ENCODE measurements at places on chromosomes 4 and X.

- H3K36me3 ChIP-seq = no peaks in the 10 kb centered on the region
- no peaks in the 10 kb centered on the region for H3K4me1 ChIP-seq
- H3K27me3 ChIP-seq = no peaks in the 10 kb centered on the region
- H3K27ac ChIP-seq = no peak overlapping the region
- no peak overlapping the region for H3K4me3 ChIP-seq
- DNase-seq = no peak
Observed at GRCh38 chr4:95869961-95870500, 30.1 kb downstream of the PDHA2 start.

- no peak overlapping the region for H3K4me3 ChIP-seq
- no peaks in the 10 kb centered on the region for H3K36me3 ChIP-seq
- H3K4me1 ChIP-seq = no peaks in the 10 kb centered on the region
- H3K27me3 ChIP-seq = no peaks in the 10 kb centered on the region
- no peak for DNase-seq
Observed at GRCh38 chr4:184857441-184858121, 31.8 kb upstream of the ACSL1 start.

DNA sequence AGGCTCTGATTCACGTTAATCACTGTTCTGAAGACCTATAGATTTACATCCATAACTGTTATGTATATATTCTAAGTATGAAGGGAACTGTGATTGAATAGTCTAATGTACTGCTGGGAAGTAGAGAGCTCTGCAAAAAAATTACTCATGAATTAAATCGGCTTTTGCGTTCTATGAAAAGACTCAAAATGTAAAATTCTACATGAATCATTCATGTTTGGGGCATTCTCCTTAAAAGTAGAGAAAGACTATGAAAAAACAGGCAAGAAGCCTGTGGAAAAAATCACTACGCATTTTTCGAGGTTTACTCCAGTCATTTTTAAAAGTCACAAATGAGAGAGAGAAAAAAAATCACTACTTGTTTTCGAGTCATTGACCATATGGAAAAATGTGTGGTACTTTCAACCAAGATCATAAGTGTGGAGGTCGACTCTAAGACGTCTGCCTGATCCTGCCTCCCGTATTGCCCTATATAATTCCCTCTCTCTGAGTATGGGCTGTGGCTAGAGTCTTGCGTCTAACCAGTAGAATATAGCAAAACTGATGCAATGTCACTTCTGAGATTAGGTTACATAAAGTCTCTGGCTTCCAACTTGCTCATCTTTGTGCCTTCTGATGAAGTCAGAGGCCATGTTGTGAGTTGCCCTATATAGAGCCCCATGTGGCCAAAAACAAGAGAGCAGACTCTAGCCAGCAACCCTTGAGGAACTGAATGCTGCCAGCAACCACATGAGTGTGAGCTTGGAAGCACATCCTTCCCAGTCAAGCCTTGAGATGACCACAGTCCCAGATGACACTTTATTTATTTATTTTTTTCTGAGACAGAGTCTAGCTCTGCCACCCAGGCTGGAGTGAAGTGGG, 32.1 kb upstream of the VEGFD start:
- no peak for DNase-seq
- no peaks in the 10 kb centered on the region for H3K36me3 ChIP-seq
- H3K27me3 ChIP-seq = no peaks in the 10 kb centered on the region
- no peak overlapping the region for H3K4me3 ChIP-seq
- no peaks in the 10 kb centered on the region for H3K4me1 ChIP-seq

- no peak for DNase-seq
- no peaks in the 10 kb centered on the region for H3K36me3 ChIP-seq
- H3K27ac ChIP-seq = no peak overlapping the region
- H3K27me3 ChIP-seq = no peaks in the 10 kb centered on the region
- H3K4me1 ChIP-seq = no peaks in the 10 kb centered on the region
Observed at GRCh38 chr4:54189140-54189539, 40.0 kb upstream of the PDGFRA start.

GRCh38 chrX:117538178-117539089, 578.2 kb downstream of the KLHL13 start:
- DNase-seq = peak; percentile 56
- no peaks in the 10 kb centered on the region for H3K27me3 ChIP-seq
- H3K27ac ChIP-seq = peak overlapping the region; percentile 73
- H3K36me3 ChIP-seq = no peaks in the 10 kb centered on the region
- peaks cover 11% of the 10 kb centered on the region for H3K4me1 ChIP-seq

- DNase-seq = no peak
- no peak overlapping the region for H3K27ac ChIP-seq
- H3K4me3 ChIP-seq = no peak overlapping the region
- H3K36me3 ChIP-seq = no peaks in the 10 kb centered on the region
- no peaks in the 10 kb centered on the region for H3K4me1 ChIP-seq
Observed at GRCh38 chr4:10929818-10930217, 245.2 kb upstream of the CLNK start.

DNA sequence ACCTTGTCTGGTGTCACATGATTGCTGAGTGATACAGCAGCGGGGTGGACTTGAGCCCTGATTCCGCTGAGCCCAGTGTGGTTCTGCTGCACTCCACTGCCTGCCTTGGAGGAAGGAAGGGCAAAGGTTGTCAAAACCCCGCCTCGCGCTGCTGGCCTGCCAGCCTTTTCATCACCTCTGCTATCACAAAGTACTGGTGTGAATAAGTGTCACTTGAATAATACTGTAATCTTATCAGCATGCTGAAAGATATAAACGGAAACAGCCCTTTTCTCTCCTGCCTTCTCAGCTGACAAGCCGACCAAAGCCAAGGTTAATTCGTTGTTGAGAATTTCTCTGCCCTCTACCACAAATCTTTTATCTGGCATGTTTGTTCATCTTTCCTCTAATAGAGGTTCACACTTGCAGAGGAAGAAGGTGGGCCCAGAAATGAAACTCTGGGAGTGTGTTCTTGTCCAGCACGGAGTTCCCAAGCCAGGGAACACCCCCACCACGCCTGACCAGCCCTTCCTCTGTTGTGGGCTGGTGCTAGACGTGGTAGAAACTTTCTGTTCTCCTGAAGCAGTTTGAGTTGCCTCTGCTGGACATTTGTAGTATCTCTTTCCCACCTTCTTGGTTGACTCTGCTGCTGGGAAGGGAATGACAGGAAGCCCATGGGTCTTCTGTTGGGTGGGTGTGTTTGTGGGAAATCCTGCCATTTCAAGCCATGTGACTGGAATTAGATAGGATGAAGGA, 21.5 kb downstream of the FHDC1 start:
- H3K27me3 ChIP-seq = no peaks in the 10 kb centered on the region
- peaks cover 19% of the 10 kb centered on the region for H3K4me1 ChIP-seq
- no peaks in the 10 kb centered on the region for H3K36me3 ChIP-seq
- DNase-seq = peak; percentile 53
- H3K27ac ChIP-seq = peak overlapping the region; percentile 29

- no peak for DNase-seq
- no peaks in the 10 kb centered on the region for H3K4me1 ChIP-seq
- no peak overlapping the region for H3K27ac ChIP-seq
- no peak overlapping the region for H3K4me3 ChIP-seq
Observed at GRCh38 chrX:121562616-121563015, 515.2 kb downstream of the GLUD2 start.

DNA sequence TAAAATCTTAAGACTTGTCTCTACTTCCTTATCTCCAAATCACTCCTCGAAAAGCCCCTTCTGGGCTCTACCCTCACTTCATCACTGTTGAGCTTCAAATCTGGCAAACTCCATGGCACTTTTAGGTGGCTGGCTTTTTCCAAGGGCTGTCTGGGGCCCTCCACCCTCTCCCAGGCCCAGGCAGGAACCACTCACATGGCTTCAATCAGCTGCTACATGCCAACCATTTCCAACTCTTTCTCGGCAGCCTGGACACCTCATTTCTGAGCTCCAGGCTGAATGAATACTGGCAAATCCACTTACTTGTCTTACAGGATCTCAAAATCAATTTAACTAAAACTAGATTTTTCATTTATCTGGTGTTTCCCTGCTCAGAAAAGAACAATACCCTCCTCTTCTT, 22.0 kb downstream of the USP46 start:
- no peaks in the 10 kb centered on the region for H3K36me3 ChIP-seq
- DNase-seq = no peak
- no peak overlapping the region for H3K4me3 ChIP-seq
- H3K27ac ChIP-seq = no peak overlapping the region
- peaks cover 5% of the 10 kb centered on the region for H3K4me1 ChIP-seq

DNA sequence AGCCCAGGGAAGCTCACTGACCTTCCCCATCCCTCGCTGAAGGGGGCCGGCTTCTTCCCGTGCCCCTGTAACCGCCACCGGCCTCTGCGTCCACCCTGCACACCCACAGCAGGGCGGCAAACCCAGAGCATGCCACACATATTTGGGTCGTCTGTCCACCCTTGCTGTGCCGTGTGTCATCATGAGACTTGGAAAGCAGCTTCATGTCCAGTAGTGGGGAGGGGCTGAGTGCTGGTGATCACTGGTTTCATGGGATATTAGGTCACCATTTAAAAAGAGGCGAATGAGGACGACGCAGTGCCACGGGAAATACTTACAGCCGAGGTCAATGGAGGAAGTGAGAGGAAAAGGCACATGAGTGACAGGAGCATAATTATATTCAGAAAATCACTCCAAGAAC, 74.8 kb downstream of the HTRA3 start:
- H3K36me3 ChIP-seq = no peaks in the 10 kb centered on the region
- no peaks in the 10 kb centered on the region for H3K27me3 ChIP-seq
- DNase-seq = no peak
- H3K27ac ChIP-seq = no peak overlapping the region

- no peaks in the 10 kb centered on the region for H3K27me3 ChIP-seq
- H3K4me3 ChIP-seq = no peak overlapping the region
- H3K4me1 ChIP-seq = no peaks in the 10 kb centered on the region
- DNase-seq = no peak
- H3K27ac ChIP-seq = no peak overlapping the region
- H3K36me3 ChIP-seq = no peaks in the 10 kb centered on the region
Observed at GRCh38 chrX:105694839-105695238, 127.5 kb upstream of the NRK start.

- DNase-seq = no peak
- no peak overlapping the region for H3K4me3 ChIP-seq
- no peak overlapping the region for H3K27ac ChIP-seq
Observed at GRCh38 chrX:23114241-23114640, 114.5 kb downstream of the DDX53 start.

DNA sequence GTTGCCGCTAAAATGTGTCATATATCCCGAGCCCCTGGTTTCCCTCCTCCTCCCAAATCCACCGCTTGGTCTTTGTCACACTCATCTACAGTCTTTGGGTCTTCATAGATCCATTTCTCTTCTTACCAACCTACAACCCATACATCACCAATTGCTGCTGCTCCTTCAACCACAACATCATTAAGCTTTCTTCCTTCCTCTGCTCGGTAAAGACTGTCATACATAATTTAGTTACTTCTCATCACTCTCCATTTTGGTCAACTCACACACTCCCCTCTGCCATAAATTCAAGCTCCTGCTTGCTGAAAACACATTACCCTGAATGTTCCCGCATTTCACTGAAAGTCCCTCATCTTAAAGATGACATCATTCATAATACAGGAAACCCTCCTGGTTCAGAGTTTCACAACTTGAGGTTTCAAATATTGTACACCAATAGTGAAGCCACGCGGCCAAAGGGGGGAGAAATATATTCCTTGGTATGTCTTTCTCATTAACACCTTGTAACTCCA, 1.7 kb upstream of the DCTD start:
- H3K27me3 ChIP-seq = no peaks in the 10 kb centered on the region
- H3K36me3 ChIP-seq = no peaks in the 10 kb centered on the region

DNA sequence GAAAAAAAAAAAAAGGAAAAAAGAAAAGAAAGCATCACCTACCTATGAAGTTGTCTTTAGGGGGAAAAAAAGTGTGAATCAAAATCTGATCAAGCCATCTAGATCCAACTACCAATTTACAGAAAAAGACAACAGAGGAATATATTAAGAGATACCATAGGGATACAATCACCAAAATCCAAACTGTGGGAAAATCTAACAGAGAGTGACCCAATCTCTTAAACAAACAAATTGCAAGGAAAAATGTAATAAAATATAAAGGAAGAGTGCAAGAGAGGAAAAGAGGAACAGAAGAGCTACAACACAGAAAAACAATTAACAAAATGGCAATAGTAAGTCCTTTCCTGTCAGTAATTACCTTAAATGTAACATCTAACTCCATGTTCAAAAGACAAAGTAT, 19.0 kb downstream of the THOC2 start:
- no peaks in the 10 kb centered on the region for H3K36me3 ChIP-seq
- H3K4me3 ChIP-seq = no peak overlapping the region
- H3K27me3 ChIP-seq = no peaks in the 10 kb centered on the region
- no peak overlapping the region for H3K27ac ChIP-seq
- H3K4me1 ChIP-seq = no peaks in the 10 kb centered on the region
- no peak for DNase-seq

DNA sequence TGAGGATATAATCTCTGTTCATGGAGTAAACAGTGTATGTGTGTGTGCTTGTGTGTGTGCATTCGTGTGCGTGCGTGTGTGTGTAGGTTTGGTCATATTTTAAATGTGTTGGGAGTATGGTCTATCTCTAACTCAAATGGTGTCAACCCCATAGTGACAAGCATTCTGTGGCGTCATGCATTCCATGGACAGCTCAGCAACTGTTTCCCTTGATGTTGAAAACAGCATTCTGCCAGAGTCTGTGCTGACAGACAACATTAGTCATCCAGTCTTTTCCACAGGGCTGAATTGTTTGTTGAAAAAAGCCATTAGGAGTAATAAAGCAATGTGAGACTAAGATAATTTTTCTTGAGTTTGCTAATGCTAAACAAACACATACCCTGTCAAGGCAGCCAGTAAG, 706.6 kb downstream of the PCDH19 start:
- H3K36me3 ChIP-seq = no peaks in the 10 kb centered on the region
- no peaks in the 10 kb centered on the region for H3K4me1 ChIP-seq
- no peak overlapping the region for H3K4me3 ChIP-seq
- H3K27me3 ChIP-seq = no peaks in the 10 kb centered on the region

DNA sequence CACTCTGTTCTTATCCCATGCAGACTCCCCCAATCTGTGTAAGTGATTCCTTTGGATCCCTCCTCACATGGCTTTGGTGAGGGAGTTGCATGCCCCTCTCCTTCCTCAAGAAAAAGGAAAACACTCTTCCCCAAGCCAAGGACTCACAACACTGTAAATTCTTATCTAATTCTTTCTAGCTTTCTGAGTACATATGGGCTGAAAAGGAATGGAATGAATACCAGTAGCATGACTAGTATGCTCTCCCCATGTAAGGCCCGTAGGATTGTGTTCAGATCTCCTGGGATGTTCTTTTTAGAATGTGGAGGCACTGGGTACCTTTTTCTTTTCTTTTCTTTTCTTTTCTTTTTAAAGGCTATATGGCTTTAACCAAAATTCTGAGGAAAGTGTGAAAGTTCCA, 17.0 kb upstream of the MAGED1 start:
- H3K27me3 ChIP-seq = no peaks in the 10 kb centered on the region
- H3K4me3 ChIP-seq = no peak overlapping the region
- no peak for DNase-seq
